ENCODE measurements at places on chromosomes 3 and 15. TPM values are rescaled to one million over a fixed set of nuclear protein-coding genes. Genes with fewer than 3 reads are reported as not detected.

The VIPR1 gene
- 19.9 TPM for total RNA-seq

The TEX55 gene
- total RNA-seq, result not detected

The TMEM207 gene
- not detected for total RNA-seq

The LDHAL6B gene
- not detected for total RNA-seq

The ITGB5 gene
- 0.15 TPM for total RNA-seq
